ENCODE measurements at places on chromosomes 2 and 18.

- DNase-seq = no peak
Observed at GRCh38 chr2:96145848-96146152, 560 bp upstream of the DUSP2 start.

DNA sequence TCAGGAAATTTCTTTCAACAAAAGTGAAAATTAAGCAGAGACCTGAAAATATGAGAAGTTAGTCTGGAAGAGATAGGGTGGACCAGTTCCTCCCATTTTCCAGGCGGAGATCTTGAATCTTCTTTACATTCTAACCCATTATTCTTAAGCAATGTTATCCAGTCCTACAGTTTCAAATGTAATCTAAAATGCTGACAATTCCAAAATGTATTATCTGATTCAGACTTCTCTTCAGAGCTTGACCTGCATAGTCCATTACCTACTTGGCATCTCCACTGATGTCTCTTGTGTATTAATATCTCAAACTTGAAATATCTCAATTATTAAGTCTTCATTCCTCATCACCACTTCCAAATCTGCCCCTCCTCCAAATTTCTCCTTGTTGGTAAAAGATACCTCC is 28.4 kb upstream of the SLC39A10 start:
- DNase-seq = no peak

DNA sequence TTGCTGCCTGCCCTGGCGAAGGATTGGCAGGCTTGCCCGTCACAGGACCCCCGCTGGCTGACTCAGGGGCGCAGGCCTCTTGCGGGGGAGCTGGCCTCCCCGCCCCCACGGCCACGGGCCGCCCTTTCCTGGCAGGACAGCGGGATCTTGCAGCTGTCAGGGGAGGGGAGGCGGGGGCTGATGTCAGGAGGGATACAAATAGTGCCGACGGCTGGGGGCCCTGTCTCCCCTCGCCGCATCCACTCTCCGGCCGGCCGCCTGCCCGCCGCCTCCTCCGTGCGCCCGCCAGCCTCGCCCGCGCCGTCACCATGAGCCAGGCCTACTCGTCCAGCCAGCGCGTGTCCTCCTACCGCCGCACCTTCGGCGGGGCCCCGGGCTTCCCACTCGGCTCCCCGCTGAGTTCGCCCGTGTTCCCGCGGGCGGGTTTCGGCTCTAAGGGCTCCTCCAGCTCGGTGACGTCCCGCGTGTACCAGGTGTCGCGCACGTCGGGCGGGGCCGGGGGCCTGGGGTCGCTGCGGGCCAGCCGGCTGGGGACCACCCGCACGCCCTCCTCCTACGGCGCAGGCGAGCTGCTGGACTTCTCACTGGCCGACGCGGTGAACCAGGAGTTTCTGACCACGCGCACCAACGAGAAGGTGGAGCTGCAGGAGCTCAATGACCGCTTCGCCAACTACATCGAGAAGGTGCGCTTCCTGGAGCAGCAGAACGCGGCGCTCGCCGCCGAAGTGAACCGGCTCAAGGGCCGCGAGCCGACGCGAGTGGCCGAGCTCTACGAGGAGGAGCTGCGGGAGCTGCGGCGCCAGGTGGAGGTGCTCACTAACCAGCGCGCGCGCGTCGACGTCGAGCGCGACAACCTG is at the start of gene DES:
DES (plus strand) TSS at position 223 of the 857 bp plus-strand sequence; CDS start at position 309, 86 bp downstream.
- no peak for DNase-seq

- no peak for DNase-seq
Observed at GRCh38 chr2:191369034-191369433, 123.8 kb downstream of the MYO1B start.

DNA sequence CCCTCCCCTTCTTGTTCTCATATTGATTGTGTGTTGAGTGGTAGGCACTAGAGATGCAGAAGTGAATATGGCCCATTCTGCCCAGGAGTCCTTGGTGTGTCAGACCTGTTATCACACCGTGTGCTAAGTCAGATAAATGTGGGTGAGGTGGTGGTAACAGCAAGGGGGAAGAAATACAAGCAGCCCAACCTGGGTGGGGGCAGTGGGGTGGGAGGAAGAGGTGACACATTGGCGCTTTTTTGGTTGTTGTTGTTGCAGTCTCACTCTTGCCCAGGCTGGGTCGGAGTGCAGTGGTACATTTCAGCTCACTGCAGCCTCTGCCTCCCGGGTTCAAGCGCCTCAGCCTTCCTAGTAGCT is 12.8 kb downstream of the B3GNT2 start:
- DNase-seq = no peak

DNA sequence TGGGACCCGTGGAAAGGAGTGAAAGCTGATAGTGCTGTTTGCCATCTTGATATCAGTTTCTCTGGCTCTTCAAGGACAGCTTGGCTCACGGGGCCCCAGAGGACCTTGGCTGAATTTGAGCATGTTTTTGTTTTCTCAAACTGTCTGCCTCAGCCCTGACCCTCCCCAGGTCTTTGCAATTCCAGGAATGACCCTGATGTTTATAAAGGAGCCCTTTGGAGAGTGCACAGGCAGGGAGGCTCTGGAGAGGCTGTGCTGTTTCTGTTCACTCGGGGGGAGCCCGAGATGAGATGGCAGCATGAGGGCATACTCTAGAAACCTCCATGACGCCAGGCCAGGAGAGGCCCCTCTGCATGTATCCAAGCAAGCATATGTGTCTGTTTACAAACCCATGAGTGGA is 16.4 kb downstream of the IGFBP2 start:
- no peak for DNase-seq

GRCh38 chr2:142038826-142039225 is 92.0 kb downstream of the LRP1B start:
- no peak for DNase-seq

DNA sequence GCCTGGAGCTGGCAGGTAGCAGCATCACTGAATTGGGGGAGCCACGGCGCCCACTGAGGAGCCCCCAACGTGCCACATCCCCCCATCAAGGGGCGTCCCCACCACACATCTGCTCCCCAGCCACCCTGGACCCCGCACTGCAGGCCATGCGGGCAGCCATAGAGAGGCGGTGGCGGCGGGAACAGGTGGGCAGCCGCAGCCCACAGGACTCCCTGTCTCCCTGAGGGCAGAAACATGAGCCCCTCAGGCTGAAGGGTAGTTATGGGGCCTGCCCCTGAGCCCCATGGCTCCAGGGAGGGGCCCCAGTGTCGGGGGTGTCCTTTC is 26.6 kb downstream of the CROCC2 start:
- DNase-seq = no peak

DNA sequence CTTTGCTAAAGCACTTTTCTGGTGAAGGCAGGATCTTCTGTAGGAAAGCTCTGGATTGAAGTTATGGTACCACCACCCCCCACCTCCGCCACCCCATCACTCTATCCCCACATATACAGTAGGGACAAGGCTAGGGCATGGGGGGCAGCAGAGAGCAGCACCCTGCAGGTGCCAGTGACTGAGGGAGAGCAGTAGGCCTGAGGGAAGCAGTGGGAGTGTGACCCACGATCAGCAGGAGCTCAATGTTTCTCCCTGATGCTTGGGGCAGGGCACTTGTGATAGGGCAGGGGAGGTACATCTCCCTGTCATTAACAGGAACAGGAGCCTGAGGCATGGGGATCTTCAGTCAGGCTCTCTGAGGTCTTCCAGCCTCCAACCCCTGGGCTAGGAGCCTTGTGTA is 121.6 kb downstream of the ZFP36L2 start:
- no peak for DNase-seq

DNA sequence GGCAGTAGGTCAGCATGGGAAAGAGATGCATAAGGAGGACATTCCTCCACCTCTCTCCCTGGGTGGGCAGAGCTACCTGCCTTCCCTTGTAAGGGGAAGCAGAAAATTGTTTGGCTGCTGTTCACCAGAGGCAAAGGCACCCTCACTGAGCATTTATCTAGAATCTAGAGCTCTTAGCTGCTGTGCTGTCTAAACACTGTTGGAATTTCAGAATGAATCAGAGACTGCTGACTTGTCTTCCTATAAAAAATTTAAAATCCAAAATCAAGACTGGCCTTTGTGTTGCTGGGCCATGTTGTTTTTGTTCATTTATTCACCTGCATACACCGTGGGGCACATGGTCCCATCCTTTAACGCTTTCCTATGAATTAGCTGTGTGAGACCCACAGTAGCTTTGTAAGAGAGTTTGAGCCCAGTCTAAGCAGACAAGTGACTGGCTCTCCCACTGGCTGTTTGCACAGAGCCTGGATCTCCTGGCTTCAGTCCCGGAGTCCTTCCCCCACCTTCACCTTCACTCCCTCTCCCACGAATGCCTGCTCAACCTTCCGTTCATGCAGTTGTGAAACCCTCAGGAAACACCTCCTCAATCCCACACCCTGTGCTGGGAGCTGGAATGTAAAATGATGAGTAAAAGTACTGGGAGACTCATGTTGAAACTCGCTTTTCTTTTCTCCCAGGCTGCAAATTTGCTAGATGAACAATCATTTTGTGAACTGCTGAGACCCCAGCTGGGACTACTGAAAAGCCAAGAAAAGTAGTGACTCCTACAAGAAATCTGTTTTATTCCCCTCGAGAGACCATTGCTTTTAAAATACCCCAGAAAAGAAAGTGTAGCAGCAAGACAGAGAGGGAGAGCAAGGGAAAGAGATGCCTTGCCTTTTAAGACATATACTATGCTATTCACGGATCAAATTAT is 76.2 kb downstream of the FAM168B start:
- no peak for DNase-seq

DNA sequence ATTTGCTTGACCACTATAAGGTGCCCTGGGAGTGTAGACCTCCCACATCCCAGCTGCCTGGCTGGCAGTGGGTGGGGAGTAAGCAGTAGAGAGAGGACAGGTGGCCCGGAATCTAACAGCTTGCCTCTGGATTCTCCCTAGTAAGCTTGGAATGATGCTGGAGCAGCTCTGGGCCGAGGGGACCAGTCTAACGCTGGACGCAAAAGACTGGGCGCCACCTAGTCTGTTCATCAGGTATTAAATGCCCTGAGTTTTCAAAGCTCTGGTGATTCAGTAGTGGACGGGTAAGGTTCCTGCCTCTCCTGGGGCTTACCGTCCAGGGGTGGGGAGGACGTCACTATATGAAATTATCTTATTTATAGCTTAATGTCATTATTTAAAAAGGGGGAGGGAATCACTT is 648 bp upstream of the LYPD6B start:
- no peak for DNase-seq

DNA sequence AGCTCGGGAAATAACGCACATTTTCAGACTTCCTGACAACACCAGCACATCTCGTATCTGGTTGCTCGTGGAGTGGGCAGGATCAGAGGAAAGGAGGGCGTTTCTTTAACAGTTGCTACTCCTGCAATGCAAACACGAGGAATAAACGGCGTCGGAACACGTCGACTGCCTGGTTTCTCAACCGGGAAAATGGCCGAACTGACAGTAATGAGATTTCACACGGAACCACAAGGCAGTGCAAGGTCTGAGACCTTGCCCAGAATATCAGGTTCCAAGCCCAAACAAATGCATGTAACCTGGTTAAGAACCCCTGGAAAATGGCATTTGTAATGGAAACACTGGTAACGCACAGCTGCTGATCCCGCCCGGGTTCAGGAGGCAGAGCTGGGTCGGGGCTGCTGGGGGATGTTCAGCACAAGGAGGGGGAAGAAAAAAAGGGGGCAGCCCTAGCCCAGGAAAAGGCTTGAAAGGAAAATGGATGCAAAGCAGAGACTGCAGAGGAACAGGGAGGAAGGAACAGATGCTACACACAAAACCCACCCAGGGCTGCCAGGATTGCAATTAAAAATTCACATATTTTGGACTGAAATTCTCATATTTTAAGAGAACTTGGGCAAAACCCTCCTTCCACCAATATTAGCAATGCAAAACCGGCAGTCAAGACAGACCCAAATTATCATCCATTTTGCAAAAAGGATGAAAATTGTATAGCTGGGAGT is 61.6 kb upstream of the KLHL29 start:
- no peak for DNase-seq

- DNase-seq = no peak
Observed at GRCh38 chr18:79799619-79800370, 2.1 kb downstream of the KCNG2 start.
